ENCODE measurements at places on chromosomes 6 and 20.

DNA sequence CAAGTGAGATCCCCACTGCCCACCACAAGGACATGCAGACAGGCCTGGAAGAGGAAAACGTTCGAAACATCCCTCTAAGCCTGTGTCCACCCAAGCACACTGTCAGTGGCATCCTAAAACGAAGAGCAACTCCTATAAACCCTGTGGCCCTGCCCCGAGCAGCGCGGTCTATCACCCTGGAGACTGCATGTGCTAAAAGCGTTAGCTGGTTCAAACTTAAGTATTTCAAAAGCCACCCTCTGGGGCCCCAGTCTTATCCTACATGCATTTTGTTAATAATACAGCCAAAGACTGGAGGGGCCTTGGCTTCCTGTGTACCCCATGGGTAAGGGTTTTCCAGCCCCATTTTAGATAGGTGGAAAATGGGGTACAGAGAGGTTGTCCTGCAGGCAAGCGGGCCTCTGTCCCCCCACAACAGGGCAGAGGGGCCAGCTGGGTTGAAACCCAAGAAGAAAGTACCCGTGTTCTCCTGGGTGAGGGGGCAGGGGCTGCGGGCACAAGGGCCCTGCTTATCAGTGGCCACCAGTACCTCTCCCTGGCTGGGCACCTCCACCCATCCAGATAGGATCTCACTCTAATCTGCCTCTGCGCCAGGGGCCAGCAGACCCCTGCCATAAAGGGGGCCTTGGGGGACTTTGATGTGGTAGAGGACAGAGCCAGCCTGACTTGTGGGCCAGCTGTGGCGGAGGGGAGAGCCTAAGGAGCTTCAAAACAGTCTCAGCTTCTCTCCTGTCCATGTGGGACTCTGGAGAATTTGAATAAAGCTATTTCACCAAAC lies 28.3 kb downstream of the PREX1 start:
- no peak for DNase-seq

GRCh38 chr6:31718265-31718664 lies 3.1 kb downstream of the LY6G6D start:
- peak; percentile 23 for DNase-seq

DNA sequence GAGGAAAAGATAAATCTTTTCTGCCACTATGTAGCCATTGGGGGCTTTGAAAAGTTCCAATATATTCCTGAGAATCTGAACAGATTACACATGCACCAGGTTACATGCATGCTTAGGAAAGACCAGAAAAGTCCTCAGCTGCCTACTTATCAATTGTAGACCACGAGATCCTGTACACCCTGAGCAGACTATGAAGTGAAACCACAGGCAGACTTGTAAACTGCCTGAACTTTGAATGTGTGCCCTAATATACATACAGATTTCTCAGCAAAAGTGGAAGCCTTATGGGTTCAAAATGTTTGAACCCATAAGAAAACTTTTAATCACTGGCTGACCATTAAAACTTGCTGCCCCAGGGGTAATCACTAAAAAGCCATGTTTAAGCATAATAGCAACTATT lies 273.5 kb upstream of the RUNX2 start:
- DNase-seq: no peak

DNA sequence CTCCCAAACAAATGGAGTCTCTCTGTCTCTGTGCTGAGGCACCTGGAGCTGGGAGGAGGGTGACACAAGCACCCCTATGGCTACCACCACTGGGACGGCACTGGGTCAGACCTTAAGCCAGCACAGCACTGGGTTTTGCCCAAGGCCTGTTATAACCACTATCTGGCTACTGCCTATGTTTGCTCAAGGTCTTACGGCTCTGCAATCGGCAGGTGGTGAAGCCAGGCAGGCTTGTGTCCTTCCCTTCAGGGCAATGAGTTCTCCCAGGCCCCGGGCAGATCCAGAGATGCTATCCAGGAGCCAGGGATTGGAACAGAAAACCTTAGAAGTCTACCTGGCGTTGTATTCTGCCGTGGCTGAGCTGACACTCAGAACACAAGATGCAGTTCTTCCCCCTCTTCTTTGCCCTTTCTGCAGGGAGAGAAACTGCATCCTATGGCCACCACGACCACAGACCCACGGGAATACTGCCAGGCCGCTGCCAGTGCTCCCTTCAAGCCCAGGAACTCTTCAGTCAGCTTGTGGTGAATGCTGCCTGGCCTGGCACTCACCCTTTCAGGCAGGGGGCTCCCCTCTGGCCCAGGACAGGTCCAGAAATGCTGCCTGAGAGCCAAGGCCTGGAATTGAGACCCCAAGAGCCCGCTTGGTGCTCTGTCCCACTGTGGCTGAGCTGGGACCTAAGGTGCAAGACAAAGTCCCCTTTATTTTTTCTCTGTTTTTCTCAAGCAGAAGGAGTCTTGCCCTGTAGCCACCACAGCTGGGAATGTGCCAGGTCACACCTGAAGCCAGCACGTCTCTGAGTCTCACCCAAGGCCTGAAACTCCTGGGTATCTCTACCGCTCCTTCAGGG lies 67.0 kb upstream of the FRMD1 start:
- no peak for DNase-seq

DNA sequence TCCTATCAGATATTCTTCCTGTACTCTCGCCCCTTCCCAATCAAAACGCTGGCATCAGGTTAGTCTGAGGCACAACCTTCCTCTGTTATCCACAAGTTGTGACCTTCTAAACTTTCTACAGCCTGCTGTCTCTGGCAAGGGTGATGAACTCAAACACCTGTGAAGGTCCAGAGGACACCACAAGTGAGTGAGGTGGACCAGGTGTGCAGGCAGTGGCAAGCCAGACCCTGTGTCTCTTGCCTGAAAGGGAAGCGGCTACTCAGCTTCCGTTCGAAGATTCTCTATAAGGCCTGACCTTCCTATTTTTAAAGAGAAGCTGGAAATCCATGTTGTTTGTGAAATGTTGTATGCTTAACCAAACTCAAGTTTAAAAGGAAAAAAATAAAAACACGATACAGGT lies 36.8 kb downstream of the GCM1 start:
- no peak for DNase-seq

DNA sequence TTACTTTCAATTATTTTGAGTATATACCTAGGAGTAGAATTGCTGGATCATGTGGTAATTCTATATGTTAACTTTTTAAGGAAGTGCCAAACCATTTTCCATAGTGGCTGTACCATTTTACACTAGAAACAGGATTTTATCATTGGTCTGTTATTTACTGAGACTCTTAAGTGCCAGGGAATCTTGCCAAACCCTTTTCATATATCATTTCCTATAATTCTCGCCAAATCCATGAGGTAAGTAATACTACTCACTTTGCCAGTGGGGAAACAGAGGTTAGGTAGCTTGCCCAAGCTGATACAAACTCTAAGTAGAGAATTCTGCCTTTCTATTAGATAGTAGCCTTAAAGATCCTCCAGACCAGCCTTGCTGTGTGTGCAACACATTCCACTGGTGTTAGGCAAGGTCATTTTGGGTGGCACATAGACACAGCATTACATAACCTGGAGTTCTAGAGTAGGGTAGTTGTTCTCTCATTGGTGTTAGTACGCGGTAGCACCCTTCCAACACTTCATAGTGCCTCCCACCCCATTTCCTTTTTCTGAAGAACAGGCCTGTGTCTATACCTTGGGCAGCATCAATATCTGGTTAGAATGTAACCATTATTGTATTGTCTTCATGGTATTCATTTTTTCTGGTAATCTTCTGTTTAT lies 65.5 kb downstream of the ARID1B start:
- no peak for DNase-seq

GRCh38 chr6:159108426-159108985 lies 60.7 kb upstream of the FNDC1 start:
- no peak for DNase-seq

DNA sequence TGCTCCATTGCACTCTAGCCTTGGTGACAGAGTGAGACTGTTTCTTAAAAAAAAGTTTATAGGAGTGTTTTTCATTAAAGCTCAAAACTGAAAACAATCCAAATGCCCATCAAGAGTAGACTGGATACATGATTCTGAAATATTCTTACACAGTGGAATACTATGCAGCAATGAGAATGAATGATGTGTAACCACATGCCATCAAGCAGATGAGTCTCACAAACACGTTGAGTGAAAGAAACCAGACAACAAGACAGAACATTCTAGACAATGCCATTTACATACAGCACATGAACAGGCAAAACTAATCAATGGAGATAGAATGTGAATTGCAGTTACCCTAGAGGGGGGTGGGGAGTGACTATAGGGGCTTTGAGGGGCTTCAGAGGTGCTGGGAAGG lies 72.4 kb downstream of the TOX2 start:
- no peak for DNase-seq

DNA sequence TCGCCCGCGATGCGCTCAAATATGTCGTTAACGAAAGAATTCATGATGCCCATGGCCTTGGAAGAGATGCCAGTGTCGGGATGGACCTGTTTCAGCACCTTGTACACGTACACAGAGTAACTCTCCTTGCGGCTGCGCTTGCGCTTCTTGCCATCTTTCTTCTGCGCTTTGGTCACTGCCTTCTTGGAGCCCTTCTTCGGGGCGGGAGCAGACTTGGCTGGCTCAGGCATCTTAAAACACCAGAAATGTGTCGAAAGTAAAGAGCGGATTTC lies 36.4 kb downstream of the HFE start:
- DNase-seq: no peak

DNA sequence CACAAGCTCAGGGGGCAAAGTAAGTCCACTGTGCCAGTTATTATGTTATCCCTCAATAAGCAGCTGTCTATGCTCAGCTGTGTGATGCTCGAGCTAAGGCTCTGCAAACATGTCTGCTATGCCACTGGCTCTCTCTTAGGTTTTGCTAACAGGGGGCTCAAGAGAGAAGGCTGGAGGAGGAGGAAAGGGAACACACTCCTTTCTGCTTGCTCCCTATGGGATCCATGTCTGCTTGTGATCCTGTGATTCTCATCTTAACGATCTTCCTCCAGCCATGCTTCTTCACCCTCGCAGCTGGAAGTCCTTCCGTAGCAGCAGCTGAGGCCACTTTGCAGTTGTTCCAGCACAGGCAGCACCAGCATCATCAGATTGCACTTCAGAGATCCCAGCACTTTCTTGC lies 37.0 kb upstream of the IGF2R start:
- DNase-seq: no peak

DNA sequence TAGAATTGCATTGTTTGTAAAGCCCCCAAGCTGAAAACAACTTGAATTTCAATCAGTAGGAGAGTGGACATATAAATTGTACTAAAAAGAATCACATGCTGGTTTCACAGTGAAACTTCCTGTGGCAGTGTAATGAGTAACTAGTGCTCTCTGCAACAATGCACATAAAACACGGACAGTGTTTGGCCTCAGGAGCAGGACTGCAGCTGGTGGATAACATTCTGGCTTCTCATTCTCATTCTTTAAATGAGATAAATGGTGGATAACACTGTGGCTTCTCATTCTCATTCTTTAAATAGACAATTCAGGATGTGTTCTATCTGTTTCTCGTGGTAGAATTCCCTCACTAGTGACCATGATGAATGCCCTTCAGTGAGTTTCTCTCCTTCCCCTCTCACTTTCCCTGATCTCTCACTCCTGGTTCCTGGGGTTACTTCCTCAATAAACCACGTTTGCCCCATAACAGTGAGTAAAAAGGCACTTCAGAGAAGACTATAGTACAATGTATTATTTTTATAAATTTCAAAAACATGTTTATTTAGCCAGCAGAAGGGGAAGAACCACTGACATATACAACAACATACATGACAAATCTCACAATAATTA lies 59.9 kb downstream of the SLC22A2 start:
- no peak for DNase-seq

GRCh38 chr6:25623879-25624278 lies 28.1 kb upstream of the SCGN start:
- DNase-seq: peak; percentile 48

GRCh38 chr20:32636283-32636682 lies 37.5 kb downstream of the C20orf203 start:
- no peak for DNase-seq

DNA sequence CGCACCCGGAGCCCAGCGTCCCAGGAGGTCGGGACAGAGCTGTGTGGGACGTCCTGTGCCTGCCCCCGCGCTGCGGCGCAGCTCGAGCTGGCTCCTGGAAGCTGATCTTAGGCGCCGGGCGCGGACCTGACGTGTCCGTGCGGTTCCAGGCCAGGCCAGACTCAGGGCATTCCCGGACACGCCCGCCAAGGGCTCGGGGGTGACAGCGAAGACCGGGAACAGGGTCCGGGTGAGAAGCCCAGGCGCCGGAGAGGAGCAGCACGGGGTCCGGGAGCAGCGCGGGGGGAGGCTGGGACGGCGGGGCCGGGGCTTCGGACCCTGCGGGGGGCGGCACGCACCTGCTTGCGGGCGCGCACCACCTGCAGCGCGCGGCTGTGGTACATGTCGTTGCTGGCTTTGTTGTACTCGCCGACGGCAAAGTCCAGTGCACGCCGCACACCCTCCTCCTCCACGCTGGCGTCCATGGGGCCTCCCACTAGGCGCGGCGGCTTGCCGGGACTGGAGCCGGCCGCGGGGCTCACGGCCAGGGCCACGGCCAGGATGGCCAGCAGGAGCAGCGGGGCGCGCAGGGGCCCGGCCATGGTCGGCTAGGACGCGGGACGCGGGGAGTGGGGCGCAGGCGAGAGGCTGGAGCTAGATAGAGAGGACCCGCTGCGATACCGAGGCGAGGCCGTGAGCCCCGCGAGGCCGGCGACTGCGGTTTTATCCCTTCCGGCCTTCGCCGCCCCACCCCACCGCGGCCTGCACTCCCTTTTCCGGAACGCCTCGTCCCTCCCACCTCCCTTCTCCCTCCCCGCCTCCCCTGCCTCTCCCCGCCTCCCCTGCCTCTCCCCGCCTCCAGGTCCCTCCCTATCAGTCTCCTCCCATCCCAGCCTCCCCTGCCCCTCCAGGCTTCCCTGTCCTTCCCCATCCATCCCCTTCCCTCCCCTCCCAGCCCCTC lies at the start of gene CST3:
CST3 (minus strand) TSS at position 674 of the 940 bp plus-strand sequence; CDS start at position 581, 93 bp downstream.
- DNase-seq: peak; percentile 78

- no peak for DNase-seq
Measured at GRCh38 chr20:36102809-36103596, 51.5 kb upstream of the EPB41L1 start.

- DNase-seq: no peak
Measured at GRCh38 chr6:52538252-52538900, 38.5 kb downstream of the TRAM2 start.

GRCh38 chr6:158161566-158162254 lies 6.4 kb downstream of the SERAC1 start:
- DNase-seq: no peak

- peak; percentile 98 for DNase-seq
Measured at GRCh38 chr6:152982904-152983636, at the start of gene FBXO5. Gene FBXO5 (minus strand): TSS chr6:152983041. CDS start chr6:152982959, 82 bp downstream.

DNA sequence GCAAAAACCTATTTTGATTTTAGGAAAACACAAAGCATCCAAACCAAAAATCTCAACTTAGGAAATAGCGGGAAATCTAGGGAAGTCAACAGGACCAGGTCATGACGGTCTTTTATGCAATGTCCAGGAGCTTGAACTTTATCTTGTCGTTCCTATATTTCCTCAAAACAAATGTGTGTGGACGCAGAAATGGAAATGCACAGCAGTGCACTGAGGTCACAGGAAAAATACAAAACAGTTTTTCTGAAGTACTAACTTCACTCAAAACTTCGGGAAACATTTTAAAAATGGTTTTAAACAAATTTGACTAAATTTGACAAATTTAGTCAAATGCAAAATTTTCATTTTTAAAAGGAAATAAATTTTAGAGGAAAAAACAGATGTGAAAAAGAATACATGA lies 5.5 kb upstream of the SLC17A2 start:
- no peak for DNase-seq
